GM10248 (cell line): ENCODE measurements at places on chromosomes 5 and 9.

DNA sequence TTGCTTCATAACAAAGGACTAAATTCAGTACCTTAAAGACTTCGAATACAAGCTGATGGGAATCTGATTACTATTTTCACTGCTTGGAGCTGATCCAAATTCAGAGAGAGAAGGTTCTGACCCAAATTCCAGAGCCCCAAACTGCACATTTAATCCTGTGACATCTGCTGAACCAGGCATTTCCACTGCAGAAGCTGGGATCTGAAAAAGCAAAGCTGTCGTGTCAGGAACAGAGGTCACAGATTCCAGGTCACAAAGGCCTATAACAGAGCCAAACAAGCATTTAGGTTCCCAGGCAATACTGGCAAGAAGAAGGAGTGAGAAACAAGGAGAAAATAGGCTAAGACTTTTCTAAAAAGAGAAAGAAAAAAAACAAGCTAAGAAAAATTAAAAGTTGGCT is 105.3 kb downstream of the UBAP2 start:
- DNase-seq, result no peak

DNA sequence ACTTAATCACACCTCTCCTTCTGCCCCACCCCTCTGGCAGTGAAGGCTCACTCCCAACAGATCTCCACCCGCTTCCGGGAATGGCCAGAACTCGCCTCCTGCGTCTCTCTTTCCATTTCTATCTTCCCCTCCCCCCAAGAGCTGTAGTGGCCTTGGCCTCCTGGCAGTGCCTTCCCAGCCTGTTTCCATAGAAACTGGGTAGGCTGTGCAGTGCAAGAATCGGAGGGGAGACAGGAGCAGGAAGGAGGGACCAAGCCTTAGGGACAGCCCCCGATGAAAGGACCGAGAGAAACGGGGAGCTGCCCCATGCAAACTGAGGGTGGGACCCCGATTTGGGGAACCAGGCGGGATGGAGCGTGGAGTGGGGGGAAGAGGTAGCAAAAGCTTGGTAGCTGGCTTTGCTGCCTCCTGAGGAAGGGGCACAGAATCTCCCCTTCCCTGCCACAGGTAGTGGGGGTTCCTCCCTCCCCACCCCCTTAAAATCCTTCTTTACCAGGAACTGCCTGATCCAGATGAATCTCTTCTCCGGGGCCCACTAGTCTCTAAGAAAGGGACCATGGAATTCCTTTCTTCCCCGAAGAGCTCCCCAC is 4.5 kb upstream of the PCDH1 start:
- DNase-seq, result no peak

- DNase-seq, result no peak
Observed at GRCh38 chr5:173231381-173231766, 3.6 kb downstream of the NKX2-5 start.

DNA sequence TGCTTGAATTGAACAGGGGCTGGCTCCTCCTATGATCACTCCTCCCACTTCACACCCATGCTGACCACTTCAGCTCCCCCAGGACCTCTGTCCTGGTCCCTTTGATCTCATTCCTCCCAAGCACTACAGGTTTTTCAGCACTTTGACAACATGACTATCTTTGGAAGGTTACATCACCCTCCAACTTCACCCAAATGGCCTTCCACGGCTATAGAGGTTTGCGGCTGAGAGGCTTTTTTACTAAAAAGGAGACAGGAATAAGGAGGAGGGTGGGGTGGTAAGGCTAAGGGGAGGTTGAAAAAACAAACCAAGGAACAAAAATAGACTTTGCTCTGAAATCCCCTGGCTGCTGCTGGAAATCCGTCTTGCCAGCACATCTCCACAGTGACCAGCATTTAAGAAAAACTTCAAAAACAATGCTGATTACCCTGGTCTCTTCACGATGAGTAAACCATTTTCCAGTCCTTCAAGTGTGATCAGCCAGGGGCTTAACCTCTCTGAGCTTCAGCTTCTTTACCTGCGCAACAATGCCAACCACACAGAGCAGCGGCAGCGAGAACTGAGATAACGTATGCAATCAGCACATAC is 102.7 kb downstream of the DPYSL3 start:
- DNase-seq, result no peak

GRCh38 chr9:93532141-93532540 is 44.2 kb upstream of the PHF2 start:
- DNase-seq, result no peak

- DNase-seq, result no peak
Observed at GRCh38 chr5:134578578-134579283, 53.3 kb downstream of the JADE2 start.

GRCh38 chr5:113273948-113274347 is 160.8 kb downstream of the TSSK1B start:
- no peak for DNase-seq

- no peak for DNase-seq
Observed at GRCh38 chr5:163106098-163106497, 331.3 kb upstream of the CCNG1 start.
